ENCODE measurements at places on chromosomes 5 and 9. TPM values are rescaled to one million over a fixed set of nuclear protein-coding genes. Genes with fewer than 3 reads are reported as not detected.

Gene LAMC3
- total RNA-seq: not detected

Gene TSLP
- total RNA-seq: 0.20 TPM

- DNase-seq: no peak
These were observed 142.5 kb upstream of the SLC24A2 start for GRCh38 chr9:19931098-19931890.

Gene ADGRD2
- total RNA-seq: not detected

Gene SLC45A2
- not detected for total RNA-seq

GRCh38 chr5:44242791-44243190 is 146.4 kb downstream of the FGF10 start:
- DNase-seq: no peak

GRCh38 chr5:68420476-68421344 is 205.2 kb downstream of the PIK3R1 start:
- DNase-seq: no peak

- DNase-seq: no peak
These were observed 145.0 kb upstream of the PCA3 start for GRCh38 chr9:76619197-76619596.

DNA sequence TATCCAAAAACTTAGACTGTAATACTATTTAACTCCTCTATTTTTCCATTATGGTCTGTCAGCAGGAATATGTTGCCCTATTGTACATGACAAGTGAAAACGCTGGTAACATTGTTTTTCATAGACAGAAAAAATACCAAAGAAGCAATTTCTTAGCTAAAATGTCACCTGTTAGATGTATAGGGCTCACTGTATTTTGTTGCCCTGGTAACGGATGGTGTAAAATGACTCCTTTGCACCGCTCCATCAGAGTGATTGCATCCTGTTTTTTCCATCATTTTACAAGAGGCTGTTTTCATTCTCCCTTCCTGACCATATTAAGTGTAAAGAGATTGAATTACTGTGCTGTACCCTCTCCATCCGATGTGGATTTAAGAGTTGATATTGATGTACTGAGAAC is 460.1 kb upstream of the TLE4 start:
- no peak for DNase-seq

GRCh38 chr9:92312887-92313623 is 12.1 kb downstream of the NOL8 start:
- DNase-seq: no peak

Gene POU5F2
- 2.0 TPM for total RNA-seq

DNA sequence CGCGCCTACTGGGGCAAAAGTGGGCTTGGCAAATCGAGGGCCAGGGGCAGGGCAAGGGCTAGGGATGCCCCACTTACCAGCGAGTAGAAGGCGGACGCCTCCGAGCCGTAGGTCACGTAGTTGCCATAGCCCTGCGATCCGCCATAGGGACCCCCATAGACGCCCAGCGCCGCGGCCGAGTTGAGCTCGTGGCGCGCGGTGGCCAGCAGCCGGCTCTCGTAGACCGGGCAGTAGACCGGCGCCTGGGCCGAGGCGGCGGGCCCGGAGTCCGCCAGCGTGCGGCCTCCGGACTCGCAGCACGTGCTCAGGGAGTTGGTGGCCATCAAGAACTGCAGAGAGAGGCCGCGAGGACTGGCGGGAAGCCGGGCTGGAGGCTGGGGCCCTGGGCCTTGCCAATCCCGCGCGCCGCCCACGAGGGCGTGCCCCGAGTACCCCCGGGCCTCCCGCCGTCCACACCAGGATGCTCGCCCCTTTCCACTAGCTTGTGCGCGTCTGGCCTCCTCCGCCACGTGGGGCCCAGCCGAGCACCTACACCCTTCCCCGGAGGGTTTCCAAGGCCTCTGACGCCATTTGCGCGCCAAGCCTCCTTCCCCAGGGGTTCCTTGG is 891 bp downstream of the IRX4 start:
- no peak for DNase-seq

All from Calu3 (cell line).